Muscle of arm (tissue), 14 donors: ENCODE measurements at places on chromosomes 7 and 10.

DNA sequence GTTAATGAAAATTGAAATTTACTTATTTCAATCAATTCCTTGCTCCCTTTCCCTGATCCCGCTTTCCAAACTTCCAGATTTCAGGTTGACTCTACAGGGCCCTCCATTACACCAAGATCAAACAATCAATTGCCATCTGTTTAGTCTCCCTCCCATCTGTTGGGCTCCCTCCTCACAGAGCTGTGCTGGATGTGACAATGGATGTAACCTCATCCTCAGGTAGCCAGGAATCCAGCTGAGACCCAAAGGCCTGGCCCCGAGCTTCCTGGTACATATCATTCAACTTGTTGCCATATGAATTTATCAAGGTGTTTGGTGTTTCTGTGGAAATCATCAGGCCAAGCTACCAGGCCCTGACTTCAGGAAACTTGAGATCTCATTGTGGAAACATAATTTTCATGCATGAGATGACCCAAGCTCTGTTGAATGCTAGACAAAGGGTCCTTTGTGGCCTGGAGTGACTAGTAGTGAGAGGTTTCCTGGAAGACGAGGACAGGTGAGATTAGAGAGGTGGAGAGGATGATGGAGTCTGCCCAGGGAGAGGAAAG lies 148.6 kb upstream of the PDE1C start:
- no peak for DNase-seq

DNA sequence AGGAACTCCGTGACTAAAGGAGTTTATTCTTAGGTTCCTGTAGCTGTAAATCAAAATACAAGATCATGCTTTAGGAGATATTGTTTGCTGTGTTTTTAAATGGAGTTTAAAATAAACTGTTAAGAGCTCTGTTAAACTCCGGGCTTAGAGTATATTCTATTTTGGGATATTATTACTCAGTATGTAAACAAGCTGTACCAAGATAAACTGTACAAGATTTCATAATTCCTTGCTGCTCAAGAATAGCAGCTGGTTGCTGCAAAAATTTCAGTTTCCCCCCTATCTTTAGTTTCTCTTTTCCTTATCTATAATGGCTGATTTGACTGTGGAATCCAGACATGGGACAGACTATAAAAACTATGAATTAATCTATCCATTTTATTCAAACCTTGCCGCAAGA lies 215.7 kb downstream of the HTR7 start:
- no peak for DNase-seq

GRCh38 chr10:63013755-63014154 lies 119.4 kb upstream of the NRBF2 start:
- DNase-seq: no peak

GRCh38 chr7:23530405-23530804 lies 1.4 kb downstream of the TRA2A start:
- DNase-seq: peak; percentile 39

GRCh38 chr7:52826515-52827265 lies 208.7 kb upstream of the POM121L12 start:
- DNase-seq: no peak

GRCh38 chr7:42552227-42552626 lies 315.2 kb upstream of the GLI3 start:
- DNase-seq: no peak

GRCh38 chr7:137934176-137934826 lies 67.6 kb downstream of the CREB3L2 start:
- DNase-seq: no peak

DNA sequence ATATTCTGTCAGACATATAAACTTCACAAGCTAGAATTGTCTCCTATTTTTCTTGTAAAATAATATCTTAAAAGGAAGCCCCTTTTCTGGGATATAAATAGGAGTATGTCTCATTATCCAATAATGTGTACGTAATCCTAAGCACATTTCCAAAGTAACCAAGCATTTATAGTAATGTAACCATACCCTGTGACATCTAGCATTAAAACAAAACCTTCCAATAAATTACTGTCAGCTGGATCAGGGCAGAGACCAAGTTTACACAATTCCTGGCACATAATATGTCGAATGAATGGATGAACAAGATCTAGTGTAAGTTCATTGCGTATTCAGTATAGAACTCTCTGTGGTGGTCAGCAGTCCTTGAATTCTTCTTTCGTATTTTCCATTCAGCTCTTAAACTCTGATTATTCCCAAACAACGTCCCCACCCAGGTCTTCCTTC lies 14.3 kb downstream of the CPED1 start:
- peak; percentile 51 for DNase-seq

DNA sequence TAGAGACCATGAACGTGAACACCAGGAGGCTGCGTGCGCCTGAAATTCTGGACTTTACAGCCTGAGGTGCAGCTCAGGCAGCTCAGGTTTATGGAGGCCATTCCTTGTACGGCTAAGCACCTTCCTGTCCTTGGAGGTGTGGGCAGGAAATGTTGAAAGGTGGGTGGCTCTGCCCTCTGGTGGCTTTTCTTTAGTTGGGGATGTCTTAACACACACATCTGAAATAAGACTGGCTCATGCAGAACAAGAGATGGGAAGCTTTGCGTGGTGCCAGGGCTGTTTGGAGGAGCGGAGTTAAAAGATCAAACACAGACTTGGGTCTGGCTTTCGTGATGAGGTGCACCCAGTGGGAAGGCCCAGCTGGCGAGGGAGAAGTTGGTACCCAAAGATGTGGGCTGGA lies 64.1 kb downstream of the DOCK1 start:
- no peak for DNase-seq

- no peak for DNase-seq
Observed at GRCh38 chr7:111642373-111642772, 80.1 kb upstream of the IMMP2L start.

DNA sequence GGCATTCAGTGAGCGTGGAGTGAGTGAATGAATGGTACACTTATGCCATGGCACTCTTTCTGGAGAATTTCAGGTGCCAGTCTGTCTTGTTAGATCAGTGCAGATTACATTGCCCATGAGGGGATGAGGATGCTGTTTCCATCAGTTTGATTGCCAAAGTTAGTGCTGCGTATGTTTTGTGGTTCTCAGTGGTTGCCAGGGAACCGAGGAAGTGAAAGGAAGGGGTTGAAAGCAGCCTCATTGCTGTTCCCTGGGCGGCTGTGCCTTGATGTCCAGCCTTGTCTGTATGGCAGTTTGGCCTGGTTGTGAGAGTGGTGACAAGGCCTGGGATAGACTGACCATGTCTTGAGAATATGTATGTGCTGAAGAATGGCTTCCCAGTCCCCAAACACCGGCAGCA lies 30.2 kb downstream of the WBP1L start:
- DNase-seq: peak; percentile 65

GRCh38 chr7:43758822-43759683 lies 573 bp downstream of the BLVRA start:
- peak; percentile 46 for DNase-seq

DNA sequence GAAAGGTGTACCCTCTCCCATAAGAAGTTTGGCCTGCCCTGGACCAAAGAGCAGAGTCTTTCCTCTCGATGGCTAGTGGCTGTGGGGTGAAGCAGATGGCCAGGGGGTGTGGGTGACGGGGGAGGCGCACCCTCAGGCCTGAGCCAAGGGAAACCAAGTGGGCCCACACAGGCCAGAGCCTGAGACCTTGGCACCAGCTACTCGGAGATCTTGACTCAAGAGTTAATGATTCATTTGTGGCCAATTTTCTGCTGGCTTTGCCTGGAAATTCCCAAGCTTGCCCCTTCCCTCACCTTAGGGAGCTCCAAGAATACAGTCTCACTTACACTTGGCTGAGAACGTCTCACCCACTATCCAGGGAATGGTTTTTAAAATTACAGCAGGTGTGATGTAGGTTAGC lies 42.7 kb downstream of the ZMIZ1 start:
- no peak for DNase-seq

GRCh38 chr7:20839196-20839735 lies 52.6 kb upstream of the SP8 start:
- DNase-seq: no peak
